ENCODE measurements at places on chromosomes 16 and 17.

GRCh38 chr17:33082529-33083173 is 91.0 kb downstream of the SPACA3 start:
- no peak for DNase-seq

- no peak for DNase-seq
Observed at GRCh38 chr17:19760746-19761145, 12.6 kb upstream of the ALDH3A1 start.

DNA sequence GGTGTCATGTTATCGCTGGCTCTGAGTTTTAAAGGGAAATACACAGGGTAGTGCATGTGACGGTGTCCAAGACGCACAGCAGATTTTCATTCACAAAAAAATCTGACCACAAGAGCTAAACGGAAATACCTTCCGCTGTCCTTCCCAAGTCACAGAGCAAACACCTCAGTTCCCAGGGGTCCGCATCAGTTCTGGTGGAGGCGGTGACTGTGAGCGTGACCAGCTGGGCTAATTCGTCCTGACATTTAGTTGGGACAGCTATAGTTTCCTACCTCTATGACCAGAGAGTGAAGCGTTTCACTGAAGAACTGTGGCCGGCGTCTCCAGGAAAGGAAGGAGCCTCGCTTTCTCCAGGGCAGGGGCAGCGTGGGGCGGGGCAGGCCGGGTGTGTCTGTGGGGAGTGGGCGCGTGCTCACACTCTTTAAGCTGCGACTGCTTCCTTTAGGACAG is 10.5 kb upstream of the FASN start:
- no peak for DNase-seq

GRCh38 chr17:44636562-44636961 is 19.7 kb upstream of the MEIOC start:
- no peak for DNase-seq

- DNase-seq: no peak
Observed at GRCh38 chr17:10870336-10871050, 32.6 kb upstream of the PIRT start.

DNA sequence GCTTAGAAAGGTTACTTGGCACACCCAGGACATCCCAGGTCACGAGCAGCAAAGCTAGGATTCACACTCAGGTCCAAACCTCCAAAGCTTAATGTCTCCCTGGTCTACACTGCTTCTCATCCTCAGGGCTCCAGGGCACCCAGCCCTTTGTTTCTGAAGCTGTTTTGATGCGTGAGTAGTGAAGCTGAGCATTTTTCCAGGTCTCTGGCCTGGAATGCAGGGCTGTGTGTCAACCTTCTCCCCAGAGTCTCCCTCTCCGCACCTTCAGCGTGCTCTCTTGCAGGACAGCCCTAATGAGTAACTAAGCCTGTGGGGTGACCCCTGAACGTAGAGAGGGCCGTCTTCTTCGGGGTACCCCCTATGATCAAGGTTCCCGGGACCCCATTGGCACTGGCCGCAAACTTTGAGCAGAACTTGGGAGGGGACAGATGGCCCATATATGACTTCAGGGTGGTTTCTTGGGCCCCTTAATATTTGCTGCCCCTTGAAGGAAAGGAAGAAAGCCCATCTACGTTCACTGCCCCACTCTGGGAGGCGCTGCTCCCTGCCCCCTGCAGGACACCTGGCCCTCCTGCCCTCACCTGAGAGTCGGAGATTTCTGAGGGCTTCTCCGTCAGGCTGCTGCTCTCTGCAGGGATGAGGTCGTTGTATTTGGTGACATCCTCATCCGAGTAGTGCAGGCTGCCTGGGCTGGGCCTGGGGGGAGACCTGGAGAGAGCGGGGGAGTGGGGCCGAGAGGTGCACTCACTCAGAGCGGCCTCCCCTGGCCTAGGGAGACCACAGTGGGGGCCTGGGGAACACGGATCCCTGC is 36.4 kb upstream of the CDC42EP4 start:
- no peak for DNase-seq

DNA sequence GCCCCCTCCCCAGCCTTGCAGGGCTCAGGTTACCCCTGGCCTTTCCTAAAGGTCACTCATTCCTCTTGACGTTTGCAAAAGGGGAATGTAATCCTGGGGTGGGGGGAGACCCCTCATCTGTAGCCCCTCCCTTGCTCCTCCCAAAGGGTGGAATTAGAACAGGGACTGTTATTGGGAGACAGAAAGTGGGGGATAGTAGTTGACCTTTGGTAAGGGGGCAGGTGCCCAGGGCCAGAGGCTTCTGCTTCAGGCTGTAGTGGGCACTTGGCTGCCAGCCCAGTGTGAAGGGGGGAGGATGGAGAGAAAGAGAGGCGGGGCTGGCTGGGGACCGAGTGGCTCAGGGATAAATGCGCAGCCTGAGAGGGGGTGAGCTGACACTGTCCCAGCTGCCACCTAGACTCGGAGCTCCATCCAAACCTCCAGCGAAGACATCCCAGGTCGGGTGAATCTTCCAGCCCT is at the start of gene ENO3:
Gene ENO3 (plus strand): TSS at position 374 of the 459 bp plus-strand sequence. CDS start 711 bp downstream, outside the sequence.
- no peak for DNase-seq

DNA sequence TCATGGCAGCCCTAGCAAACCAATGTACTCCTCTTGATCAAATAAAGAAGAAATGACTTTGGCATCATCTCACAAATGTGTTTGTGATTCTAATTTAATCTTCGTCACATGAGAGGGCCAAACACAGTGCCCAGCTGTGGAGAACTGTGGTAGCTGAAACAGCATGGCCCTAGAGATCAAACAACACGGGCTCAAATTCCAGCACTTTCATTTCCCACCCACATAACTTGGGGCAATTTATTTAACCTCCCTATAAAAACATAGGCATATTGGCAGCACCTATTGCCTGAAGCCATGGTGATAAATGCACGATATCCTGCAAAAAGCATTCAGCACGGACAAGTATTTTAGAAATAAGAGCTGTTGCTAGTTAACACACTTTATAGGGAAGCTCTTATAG is 2.5 kb downstream of the ACSM1 start:
- no peak for DNase-seq

- no peak for DNase-seq
Observed at GRCh38 chr17:80883831-80884735, 107.6 kb upstream of the CHMP6 start.

DNA sequence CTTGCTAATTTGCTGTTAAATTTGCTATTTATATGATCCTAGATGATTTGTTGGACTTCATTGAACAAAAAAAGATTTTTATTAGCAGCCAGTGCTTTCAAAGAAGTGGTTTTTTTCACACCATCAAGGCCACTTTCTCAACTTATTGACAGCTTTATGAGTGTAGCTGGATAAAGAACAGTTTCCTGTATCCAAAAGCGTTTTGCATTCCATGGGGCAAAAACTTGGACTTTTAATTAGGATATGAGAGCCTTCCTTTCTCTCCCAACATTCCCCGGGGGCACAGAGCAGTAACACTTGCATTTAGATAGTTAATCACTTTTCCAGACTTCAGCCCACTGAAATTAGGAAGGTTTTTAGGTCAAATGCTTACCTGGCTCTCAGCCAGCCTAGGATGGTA is 177.1 kb upstream of the ELAC2 start:
- DNase-seq: no peak

DNA sequence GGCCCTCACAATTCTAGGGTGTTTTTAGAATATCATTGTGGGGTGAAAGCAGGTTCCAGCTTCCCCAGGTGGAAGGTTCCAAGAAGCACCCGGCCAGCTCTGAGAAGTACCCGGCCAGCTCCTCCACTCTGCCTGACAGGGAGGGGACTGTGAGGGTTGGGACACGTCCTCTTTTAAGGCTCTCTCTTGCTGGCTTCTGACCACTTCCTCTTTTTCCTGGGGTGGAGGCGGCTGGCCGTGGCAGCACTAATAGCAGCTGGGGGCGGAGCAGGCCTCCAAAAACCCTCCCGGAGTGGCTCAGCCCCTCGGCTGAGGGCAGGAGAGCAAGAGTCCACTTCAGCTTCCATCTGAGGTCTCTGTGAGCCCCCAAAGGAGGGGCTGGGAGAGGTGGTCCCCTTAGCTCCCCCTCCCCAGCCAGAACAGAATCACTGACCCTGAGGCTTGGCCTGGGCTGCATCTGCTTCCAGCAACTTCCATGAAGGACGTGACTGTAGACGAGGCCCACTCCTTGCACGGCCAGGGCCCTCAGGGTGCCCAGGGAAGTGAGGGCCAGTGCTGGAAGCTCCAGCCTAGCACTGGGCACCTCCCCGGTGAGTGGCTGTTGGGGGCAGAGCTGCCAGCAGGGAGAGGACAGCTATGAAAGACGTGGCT is 26.7 kb upstream of the PLCG2 start:
- no peak for DNase-seq

DNA sequence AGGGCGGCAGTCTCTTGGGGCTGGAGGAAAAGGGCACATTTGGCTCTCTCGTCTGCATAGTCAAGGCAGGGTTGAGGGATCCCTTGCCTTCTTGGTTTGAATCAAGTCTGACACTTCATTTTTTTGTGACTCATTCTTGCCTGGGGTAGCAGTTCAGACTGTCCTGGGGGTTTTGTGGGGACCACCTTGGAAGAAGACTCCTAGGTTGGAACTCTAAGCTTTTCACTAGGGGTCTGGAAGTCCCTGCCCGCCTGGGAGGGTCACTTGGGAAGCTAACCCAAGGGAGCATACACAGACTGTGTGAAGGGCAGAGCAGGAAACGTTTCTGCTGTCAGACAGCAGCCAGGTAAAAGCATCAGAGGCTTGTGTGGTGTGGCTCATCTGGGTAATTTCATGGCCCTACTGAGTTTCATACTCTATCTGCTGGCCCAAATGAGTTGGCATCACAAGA is 11.3 kb downstream of the YPEL2 start:
- DNase-seq: no peak

DNA sequence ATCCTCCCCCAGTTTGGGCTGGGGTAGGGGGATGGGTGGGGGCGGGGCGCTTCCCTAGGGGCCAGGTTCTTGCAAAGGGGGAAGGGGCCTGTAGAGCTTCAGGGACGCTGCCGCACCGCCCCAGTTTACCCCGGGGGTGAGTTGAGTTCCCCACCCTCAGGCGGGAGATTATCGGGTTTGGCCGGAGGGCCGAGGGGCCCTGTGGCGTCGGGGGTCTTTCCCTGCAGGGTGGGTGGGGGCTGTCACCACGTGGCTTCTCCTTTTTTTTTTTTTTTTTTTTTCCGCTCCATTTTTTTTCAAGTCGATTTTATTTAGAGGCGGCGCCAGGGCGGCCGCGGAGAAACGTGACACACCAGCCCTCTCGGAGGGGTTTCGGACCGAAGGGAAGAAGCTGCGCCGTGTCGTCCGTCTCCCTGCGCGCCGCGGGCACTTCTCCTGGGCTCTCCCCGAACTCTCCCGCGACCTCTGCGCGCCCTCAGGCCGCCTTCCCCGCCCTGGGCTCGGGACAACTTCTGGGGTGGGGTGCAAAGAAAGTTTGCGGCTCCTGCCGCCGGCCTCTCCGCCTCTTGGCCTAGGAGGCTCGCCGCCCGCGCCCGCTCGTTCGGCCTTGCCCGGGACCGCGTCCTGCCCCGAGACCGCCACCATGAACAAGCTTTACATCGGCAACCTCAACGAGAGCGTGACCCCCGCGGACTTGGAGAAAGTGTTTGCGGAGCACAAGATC is at the start of gene IGF2BP1:
Gene IGF2BP1 (plus strand): TSS at position 283 of the 724 bp plus-strand sequence. CDS start 361 bp downstream, at position 644.
- no peak for DNase-seq

DNA sequence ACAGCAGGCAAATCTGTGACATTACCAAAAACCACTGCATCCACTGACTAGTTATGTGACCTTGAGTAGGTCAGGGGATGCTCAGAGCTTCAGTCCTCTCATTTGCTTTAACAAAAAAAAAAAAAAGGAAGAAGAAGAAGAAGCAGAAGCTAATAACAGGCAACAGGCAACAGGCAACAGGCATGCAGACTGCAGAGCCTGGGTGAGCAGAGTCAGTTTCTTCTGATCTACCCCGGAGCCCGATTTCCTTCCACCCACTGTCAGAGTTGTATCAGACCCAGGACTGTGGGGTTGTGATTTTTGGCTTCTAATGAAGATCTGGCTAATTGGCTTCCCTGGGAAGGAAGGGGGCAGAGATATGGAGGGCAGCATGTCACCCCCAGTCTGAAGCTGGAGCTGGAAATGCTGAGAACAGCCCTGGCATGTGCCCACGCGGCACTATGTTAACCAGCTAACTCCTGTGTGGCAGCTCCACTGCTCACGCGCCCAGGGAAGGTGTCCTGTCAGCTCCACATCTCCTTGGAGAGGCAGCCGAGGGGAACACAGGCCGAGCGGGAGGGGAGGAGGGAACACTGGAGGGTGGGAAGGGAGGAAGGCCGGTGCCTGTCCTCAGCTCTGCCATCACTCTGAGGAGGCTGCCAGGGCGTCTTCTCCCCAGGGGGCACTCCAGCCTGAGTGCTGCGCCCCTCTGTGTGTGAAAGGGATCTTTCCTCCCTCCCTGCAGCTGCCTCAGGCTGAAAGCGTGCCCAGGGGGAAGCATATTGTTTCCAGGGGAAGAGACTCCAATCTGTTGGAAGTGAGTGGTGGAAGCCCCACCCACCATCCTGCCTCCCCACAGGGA is 17.6 kb downstream of the SRCIN1 start:
- DNase-seq: no peak

DNA sequence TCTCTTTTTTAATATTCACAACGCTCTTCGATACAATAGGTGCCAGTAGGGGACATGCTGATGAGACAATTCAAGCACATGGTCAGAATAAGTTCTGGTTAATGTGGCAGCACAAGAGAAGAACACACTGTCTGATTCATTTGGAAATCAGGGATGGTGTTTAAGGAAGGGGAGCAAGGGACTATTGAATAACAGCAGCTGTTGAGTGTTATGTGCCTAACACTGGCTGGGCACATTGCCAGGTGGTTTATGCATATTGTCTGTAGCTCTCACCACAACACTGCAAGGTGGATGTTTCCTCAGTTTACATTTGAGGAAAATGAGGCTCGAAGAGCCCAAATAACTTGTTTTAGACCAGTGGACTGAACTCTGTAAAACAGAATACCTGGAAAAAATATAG is 44.2 kb downstream of the LYRM9 start:
- DNase-seq: peak; percentile 86

- no peak for DNase-seq
Observed at GRCh38 chr16:71464231-71464630, 2.2 kb upstream of the ZNF23 start.

DNA sequence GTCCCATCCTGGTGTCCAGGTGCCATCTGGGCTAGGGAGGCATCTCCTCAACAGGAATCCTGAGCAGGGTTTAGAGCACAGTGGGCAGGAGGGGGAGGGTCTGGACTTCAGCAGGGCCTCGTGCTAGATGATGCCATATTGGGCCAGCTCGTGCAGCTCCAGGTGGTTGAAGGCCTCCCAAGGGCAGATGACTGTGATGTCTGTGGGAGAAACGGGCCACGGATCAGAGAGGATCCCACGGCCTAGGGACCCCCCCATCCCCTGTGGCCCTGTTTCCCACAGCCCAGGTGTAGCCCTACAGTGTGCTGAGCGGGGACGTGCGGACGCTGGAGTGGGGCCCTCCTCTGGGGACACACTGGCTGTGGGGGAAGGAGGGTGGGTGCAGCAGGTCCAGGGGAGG is 5.4 kb downstream of the PDE6G start:
- DNase-seq: no peak

Measured in NCI-H2107 (cell line).